ENCODE measurements at places on chromosomes 16 and 17.
A peak's percentile ranks its signal among the peaks of the same experiment; 100 is the strongest.

DNA sequence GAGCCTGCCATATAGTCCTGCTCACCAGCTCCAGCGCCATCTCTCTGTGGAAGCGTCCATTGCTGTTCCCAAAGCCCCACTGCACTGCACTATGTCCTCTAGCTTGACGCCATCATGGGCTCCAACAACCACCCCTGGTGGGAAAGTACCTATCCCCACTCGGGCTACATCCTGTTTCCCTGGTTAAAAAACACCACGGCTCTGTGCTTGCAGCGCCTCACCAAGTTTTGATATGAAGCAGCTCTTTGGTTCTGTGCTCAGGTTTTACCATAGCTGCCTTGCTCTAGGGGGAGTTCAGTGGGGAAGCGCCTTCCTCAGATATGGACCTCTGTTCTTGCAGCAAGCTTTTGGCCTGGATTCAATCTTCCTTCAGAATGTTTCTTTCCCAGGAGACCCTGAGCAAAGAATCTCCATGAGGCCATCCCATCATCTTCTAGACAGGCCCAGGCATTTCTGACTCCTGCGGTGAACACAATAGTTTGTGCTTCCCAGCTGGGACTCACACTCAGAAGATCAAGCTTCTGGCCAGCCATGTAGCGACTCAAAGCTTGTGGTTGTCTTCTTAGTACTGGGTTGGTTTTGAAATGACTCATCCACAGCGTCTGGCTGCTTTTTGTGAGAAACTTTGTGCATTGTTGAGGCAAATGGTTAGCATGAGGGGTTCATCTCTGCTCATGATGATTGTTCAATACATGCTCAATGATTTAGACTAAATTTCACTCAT is 39.5 kb downstream of the DYNLRB2 start:
- H3K27ac ChIP-seq, result no peak overlapping the region
- no peak overlapping the region for H3K4me3 ChIP-seq
- H3K4me1 ChIP-seq, result peaks cover 7% of the 10 kb centered on the region
- H3K27me3 ChIP-seq, result no peaks in the 10 kb centered on the region
- no peaks in the 10 kb centered on the region for H3K36me3 ChIP-seq

GRCh38 chr17:79776376-79777119 is 1.4 kb upstream of the CBX2 start:
- H3K4me3 ChIP-seq, result no peak overlapping the region
- peaks cover 39% of the 10 kb centered on the region for H3K27me3 ChIP-seq
- H3K36me3 ChIP-seq, result no peaks in the 10 kb centered on the region
- H3K4me1 ChIP-seq, result no peaks in the 10 kb centered on the region
- peak overlapping the region; percentile 24 for H3K27ac ChIP-seq
- no peak for DNase-seq

GRCh38 chr17:33045216-33045615 is 53.6 kb downstream of the SPACA3 start:
- no peak for DNase-seq
- H3K36me3 ChIP-seq, result no peaks in the 10 kb centered on the region
- H3K4me1 ChIP-seq, result no peaks in the 10 kb centered on the region
- no peaks in the 10 kb centered on the region for H3K27me3 ChIP-seq
- H3K27ac ChIP-seq, result no peak overlapping the region

- no peak overlapping the region for H3K4me3 ChIP-seq
- H3K27me3 ChIP-seq, result no peaks in the 10 kb centered on the region
- no peak overlapping the region for H3K27ac ChIP-seq
These were observed 16.7 kb downstream of the GLYR1 start for GRCh38 chr16:4830408-4830807.

DNA sequence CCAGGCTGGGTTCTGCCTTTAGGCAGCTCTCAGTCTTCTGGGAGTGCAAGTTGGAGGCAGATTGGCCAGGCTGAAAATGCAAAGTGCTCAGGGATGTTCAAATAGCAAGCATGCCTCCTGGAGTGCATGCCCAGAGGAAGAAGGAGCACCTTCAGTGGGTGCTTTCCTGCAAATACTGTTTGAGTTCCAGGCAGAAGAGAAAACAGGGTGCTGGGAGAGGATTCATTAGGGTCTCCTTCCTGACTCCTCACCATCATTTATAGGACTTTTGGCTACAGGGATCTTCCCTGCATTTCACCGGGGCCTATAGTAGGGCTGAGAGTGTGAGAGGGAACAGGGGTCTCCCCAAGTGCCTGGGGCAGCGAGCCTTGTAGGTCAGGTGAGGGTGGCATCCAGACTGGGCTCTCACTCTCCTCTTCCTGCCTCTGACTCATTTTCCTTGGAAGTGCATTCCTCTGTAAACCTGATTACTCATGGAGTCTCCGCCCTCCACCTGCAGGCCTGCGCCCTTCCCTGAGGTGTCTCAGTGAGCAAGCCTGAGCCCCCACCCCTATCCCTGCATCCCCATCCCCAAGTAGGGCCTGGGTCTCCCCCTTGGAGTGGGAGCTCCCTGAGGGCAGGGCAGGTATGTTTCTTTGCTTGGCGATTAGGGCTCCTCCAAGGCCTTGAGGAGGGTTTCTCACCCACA is 17.1 kb upstream of the TNS4 start:
- H3K36me3 ChIP-seq, result no peaks in the 10 kb centered on the region
- H3K4me1 ChIP-seq, result no peaks in the 10 kb centered on the region
- no peak overlapping the region for H3K4me3 ChIP-seq
- no peaks in the 10 kb centered on the region for H3K27me3 ChIP-seq
- no peak overlapping the region for H3K27ac ChIP-seq
- no peak for DNase-seq

DNA sequence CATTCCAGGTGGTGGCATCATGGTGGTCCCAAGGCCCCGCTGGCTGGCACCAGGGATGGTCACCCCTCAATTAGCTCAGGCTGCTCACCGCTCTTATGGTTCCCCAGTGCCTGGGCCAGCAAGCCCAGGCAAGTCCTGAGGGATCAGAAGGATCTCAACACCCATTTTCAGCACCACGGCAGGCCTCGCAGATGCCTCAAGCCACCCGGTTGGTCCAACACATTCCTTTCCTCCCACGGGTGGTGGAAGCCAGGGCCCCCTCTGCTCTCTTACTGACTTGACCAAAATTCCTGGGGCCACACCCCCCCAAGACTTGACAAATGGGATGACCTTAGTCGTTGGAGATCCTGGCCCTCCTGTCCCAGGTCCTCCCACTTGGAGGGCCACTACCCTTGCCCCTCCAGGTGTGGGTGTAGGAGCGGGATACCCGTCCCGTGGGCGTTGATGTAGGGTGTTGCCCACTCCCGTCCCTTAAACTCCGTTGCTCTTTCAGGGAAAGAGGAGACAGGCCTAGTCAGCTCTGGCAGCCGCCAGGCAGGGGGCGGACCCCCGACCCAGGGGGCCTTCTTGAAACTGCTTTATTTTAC is 5.9 kb downstream of the ZNF205 start:
- no peak overlapping the region for H3K27ac ChIP-seq
- H3K36me3 ChIP-seq, result peaks cover 7% of the 10 kb centered on the region
- H3K4me3 ChIP-seq, result no peak overlapping the region
- H3K4me1 ChIP-seq, result peaks cover 5% of the 10 kb centered on the region
- no peaks in the 10 kb centered on the region for H3K27me3 ChIP-seq
- DNase-seq, result peak; percentile 42

GRCh38 chr16:65071433-65072311 is 50.2 kb downstream of the CDH11 start:
- H3K27me3 ChIP-seq, result no peaks in the 10 kb centered on the region
- DNase-seq, result no peak
- no peaks in the 10 kb centered on the region for H3K36me3 ChIP-seq
- H3K4me3 ChIP-seq, result no peak overlapping the region
- no peaks in the 10 kb centered on the region for H3K4me1 ChIP-seq

- H3K27me3 ChIP-seq, result no peaks in the 10 kb centered on the region
- no peak for DNase-seq
- H3K4me3 ChIP-seq, result no peak overlapping the region
- H3K36me3 ChIP-seq, result peaks cover 20% of the 10 kb centered on the region
These were observed 59.9 kb upstream of the CRISPLD2 start for GRCh38 chr16:84759906-84760305.

GRCh38 chr17:78372841-78373240 is 5.6 kb upstream of the PGS1 start:
- DNase-seq, result no peak
- H3K36me3 ChIP-seq, result no peaks in the 10 kb centered on the region
- H3K27me3 ChIP-seq, result no peaks in the 10 kb centered on the region
- no peaks in the 10 kb centered on the region for H3K4me1 ChIP-seq
- no peak overlapping the region for H3K4me3 ChIP-seq

GRCh38 chr17:57295526-57296023 is 39.3 kb downstream of the MSI2 start:
- no peak overlapping the region for H3K4me3 ChIP-seq
- DNase-seq, result no peak
- no peak overlapping the region for H3K27ac ChIP-seq
- no peaks in the 10 kb centered on the region for H3K27me3 ChIP-seq
- H3K36me3 ChIP-seq, result peaks cover 3% of the 10 kb centered on the region

- DNase-seq, result no peak
- no peak overlapping the region for H3K27ac ChIP-seq
- no peaks in the 10 kb centered on the region for H3K27me3 ChIP-seq
- H3K36me3 ChIP-seq, result no peaks in the 10 kb centered on the region
These were observed 9.9 kb upstream of the BAIAP3 start for GRCh38 chr16:1323296-1324239.

- no peaks in the 10 kb centered on the region for H3K27me3 ChIP-seq
- H3K4me3 ChIP-seq, result no peak overlapping the region
- H3K4me1 ChIP-seq, result no peaks in the 10 kb centered on the region
- no peak overlapping the region for H3K27ac ChIP-seq
These were observed 11.0 kb downstream of the C1QTNF1 start for GRCh38 chr17:79034931-79035485.

GRCh38 chr16:61179561-61179960 is 856.7 kb downstream of the CDH8 start:
- H3K27ac ChIP-seq, result no peak overlapping the region
- no peaks in the 10 kb centered on the region for H3K27me3 ChIP-seq
- no peak overlapping the region for H3K4me3 ChIP-seq
- H3K4me1 ChIP-seq, result no peaks in the 10 kb centered on the region
- DNase-seq, result no peak

DNA sequence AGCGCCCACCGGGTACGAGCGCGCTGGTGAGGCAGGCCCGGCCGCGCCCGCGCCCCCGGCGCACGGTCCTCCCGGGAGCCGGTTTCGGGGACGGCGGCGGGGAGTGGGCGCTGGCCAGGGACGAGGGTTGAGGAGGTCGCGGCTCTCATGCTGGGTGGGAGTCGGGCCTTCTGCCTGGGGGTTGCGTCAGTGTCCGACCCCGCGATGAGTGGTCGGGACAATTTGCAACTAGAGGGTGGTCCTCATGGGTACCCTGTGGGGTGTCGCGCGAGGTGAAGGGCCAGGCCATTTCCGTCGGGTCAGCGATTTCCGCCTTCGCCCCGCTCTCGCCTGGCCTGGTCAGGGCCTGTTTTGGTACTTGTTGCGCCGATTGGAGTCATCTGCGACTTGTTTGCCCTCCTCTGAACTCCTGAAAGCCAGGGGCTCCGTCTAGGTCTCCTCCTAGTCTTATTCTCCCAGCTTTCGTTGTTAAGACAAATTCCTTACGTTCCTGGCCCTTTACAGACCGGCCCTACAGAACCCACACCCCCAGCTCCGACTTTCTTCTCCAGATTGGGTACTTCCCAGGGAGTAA is 14.9 kb downstream of the NAA60 start:
- no peaks in the 10 kb centered on the region for H3K4me1 ChIP-seq
- H3K27ac ChIP-seq, result peak overlapping the region; percentile 97
- no peaks in the 10 kb centered on the region for H3K36me3 ChIP-seq
- H3K27me3 ChIP-seq, result no peaks in the 10 kb centered on the region
- peak overlapping the region; percentile 63 for H3K4me3 ChIP-seq

DNA sequence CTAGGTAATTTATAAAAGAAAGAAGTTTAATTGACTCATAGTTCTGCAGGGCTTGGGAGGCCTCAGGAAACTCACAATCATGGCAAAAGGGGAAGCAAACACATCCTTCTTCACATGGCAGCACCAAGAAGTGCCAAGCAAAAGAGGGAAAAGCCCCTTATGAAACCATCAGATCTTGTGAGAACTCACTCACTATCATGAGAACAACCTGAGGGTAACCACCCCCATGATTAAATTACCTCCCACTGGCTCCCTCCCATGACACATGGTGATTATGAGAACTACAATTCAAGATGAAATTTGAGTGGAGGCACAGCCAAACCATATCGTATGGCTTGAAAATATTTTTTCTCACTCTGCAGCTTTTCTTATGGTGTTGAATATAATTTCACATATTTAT is 151.7 kb downstream of the ANKFN1 start:
- no peak overlapping the region for H3K27ac ChIP-seq
- H3K27me3 ChIP-seq, result no peaks in the 10 kb centered on the region
- DNase-seq, result no peak
- H3K36me3 ChIP-seq, result no peaks in the 10 kb centered on the region

- H3K36me3 ChIP-seq, result no peaks in the 10 kb centered on the region
- H3K4me3 ChIP-seq, result no peak overlapping the region
- H3K27me3 ChIP-seq, result no peaks in the 10 kb centered on the region
- DNase-seq, result no peak
- H3K27ac ChIP-seq, result no peak overlapping the region
These were observed 89.7 kb downstream of the MARCHF10 start for GRCh38 chr17:62718429-62718828.

DNA sequence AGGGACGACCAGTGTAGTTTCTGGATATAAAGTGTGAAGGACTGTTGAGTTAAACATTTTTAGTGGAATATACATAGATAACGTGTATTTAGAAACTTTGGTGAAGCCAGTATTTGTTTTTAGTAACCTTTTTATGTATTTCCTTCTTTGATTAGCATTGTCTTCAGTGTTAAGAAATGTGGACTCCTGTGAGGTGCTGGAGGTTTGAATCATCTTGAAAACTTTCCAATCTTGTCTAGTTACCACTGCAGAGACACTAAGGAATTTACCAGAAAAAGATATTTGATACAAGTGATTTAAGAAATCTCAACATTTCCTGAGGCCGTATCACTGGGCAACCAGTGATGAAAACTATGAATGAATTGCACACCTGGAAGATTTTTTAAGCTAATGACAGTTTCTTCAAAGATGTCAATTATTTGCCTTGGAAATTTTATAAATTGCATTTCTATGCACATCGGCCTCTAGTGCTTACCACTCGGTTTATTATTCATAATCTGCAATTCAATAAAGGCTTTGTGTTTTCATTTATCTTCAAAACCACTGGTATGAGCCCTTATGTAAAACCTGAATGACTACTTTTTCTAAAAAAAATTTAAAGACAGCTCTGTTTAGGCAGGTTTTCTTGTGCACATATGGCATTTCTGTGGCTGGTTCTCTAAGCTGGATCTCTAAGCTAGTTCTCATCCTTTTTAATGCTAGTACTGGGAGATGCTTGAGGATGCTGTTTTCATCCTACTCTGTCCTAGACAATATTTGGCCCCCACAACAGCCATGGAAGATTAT is 31.4 kb upstream of the ADCY7 start:
- no peaks in the 10 kb centered on the region for H3K36me3 ChIP-seq
- H3K27ac ChIP-seq, result no peak overlapping the region
- no peaks in the 10 kb centered on the region for H3K27me3 ChIP-seq
- H3K4me1 ChIP-seq, result no peaks in the 10 kb centered on the region
- DNase-seq, result no peak
- no peak overlapping the region for H3K4me3 ChIP-seq

- no peak overlapping the region for H3K4me3 ChIP-seq
- no peak overlapping the region for H3K27ac ChIP-seq
- no peaks in the 10 kb centered on the region for H3K36me3 ChIP-seq
- H3K4me1 ChIP-seq, result no peaks in the 10 kb centered on the region
These were observed 239.1 kb downstream of the GRIN2A start for GRCh38 chr16:9943121-9943520.
